ENCODE measurements at places on chromosomes 12 and 14.

- no peak for DNase-seq
Measured at GRCh38 chr14:31400031-31400638, 20.2 kb downstream of the HEATR5A start.

GRCh38 chr14:65471038-65471878 is 58.7 kb downstream of the FUT8 start:
- no peak for DNase-seq

DNA sequence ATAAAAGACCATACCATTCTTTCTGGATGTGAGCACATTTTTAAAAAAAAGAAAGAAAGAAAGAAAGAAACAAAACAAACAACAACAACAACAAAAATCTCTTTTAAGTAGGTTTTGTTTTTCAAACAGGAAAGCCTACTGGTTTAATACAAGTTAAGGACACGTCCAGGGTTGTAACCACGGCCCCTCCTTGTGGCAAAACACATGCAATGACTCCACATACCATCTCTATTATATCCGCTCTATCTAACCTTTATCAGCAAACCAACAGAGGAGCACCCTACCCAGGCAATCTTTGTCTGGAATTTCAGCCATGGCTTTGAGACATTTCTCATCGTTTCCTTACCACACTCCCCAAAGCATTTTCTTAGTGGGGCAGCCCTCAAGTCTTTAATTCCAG is 360.5 kb upstream of the TMPO start:
- peak; percentile 31 for DNase-seq

DNA sequence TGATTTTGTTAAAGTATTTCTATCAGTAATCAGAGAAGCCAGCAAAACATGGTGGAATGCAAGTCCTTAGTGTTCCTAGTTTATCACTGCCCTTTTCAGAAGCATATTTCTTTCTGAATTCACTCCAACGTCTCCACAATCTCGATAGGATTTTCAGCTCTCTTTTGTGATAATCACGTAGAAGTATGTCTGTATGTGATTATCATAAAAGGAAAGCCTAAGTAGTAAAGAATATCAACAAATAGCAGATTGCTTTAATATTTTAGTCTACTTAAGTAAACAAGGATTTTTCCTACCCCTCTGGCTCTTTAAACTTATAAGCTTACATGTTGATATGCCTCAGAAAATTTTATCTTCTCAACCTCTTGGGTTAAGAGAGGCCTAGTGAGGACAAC is 147.4 kb upstream of the NUDT4 start:
- no peak for DNase-seq

DNA sequence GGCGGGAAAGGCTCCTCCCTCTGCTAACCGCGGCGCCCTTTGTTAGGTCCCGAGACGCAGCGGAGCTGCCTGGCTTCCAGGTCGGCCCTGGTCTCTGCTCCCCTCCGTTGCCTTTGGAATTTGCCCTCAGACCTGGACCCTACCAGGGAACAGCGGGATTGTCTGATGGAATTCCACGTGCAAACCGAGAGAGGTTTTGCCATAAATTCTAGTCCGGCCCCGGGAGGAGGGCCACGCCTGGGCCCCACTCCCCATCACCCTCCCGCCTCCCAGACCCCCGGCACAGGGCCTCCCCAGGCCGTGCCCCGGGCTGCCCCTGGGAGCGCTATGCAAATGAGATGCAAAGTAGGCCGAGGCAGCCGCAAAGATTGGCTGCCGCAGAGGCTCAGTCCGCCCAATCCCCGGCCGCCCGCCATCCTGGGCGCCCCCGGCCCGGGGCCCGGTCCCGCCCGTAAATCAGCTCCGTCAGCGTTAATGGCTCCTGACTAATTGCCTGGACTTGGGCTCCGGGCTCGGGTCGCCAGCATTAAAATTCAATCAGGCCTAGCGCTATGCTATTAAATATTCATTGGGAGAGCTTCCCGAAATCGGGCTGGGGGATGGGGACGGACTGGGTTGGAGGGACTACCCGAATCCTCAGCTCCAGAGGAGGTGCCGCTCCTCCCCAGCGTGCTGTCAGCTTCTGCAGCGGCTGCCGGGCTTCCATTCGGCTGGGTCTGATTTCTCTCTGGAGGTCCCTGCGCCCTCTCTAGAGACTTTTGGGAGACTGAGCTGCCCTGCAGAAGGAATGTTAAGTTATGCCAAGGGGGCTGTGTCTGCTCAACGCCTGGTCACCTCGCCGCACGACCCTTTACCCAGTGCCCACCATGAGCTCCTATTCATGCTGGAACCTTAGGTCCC is 15.7 kb upstream of the FIGNL2 start:
- DNase-seq, result peak; percentile 72

All from femur (tissue), 1 donor.